Activated T-cell treated with anti-CD3 and anti-CD28 coated beads, Interleukin-2, amount 50 U/mL, for 4 hours (primary cell): ENCODE measurements at places on chromosomes 3 and 15.

DNA sequence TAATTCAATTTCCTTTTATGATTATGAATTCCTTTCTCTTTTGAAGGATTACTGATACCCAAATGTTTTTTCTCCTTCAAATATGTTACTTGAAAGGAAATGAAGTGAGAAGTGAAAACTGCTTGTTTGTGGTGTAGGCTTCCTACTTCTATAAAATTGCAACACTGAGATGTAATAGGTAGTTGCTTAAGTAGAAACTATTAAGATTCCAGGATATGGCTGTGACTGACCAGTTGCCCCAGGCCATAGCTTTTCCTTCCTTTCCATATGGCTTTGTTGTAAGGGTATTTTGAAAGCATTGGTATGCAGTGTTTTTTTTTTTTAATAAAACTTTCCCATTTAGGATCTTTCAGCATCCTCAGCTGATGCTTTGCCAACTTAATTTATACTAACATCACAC, 28.5 kb downstream of the DNAJC13 start:
- DNase-seq, result no peak

DNA sequence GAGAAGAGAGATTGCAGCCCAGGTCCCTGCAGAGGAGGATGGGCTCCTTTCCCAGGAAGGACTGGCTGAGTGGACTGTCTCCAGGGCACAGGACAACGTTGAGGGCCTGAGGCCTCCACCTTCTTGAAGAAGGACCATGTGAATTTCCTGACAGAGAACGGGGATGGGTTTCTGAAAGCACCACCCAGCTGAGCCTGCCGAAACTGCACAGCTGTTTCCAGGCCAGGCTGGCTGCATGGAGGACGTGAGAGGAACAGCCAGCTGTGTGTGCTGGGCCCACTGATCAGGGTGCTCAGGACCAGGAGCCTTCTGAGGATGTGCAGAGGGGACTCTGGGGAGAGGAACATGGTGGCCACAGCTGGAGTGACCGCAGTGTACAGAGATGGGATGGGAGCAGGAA, 39.2 kb downstream of the HMCES start:
- no peak for DNase-seq

- no peak for DNase-seq
Measured at GRCh38 chr15:74978077-74978476, 17.3 kb upstream of the SCAMP5 start.

- DNase-seq, result no peak
Measured at GRCh38 chr3:77376511-77376910, 336.6 kb downstream of the ROBO2 start.

DNA sequence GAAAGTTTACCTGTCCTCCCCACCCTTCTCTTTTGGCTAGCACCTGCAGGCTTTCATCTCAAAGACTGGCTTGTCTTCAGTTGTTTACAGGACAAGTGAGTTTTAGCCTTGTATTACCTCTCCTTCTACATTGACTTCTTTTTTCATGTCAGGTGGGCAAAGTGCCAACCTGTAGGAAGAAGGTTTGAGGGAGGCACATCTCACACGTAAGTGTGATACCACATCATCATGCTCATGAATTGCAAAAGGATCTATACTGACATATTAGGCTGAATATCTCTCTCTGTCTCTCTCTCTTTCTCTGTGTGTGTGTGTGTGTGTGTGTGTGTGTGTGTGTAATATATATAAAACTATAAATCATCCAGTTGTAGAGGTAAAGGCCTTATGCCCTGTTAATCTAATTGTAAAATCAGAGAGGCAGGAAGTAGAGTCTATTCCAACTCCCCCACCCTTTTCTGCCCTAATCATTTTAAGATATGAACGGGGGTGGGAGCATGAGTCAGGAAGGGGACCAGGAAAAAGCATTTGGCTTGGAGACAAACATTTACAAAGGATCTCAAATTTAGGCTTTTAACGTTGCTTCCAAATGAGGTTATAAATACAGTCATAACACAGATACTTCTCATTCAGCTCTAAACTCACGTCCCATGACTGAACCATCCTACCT, 107.0 kb upstream of the PFN2 start:
- DNase-seq, result no peak

- no peak for DNase-seq
Measured at GRCh38 chr3:36697229-36698001, 66.9 kb downstream of the DCLK3 start.

- no peak for DNase-seq
Measured at GRCh38 chr3:126816986-126817777, 113.1 kb downstream of the CHCHD6 start.

GRCh38 chr3:119697394-119697793, 5.4 kb upstream of the CFAP91 start:
- no peak for DNase-seq

- DNase-seq, result no peak
Measured at GRCh38 chr3:7075901-7076300, 215.0 kb downstream of the GRM7 start.

DNA sequence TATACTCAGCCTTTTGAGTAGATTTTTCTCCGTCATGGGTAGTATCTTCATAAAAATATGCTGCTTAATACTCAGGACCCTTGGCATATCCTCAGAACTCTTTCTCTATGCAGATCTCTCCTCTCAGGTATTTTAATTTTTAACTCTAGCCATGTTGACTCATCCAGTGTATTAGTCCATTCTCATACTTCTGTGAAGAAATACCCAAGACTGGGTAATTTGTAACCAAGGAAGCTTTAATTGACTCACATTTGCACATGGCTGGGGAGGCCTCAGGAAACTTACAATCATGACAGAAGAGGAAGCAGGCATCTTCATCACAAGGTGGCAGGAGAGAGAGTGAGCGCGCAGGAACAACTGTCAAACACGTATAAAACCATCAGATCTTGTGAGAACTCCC, 129.3 kb upstream of the CD96 start:
- DNase-seq, result no peak

DNA sequence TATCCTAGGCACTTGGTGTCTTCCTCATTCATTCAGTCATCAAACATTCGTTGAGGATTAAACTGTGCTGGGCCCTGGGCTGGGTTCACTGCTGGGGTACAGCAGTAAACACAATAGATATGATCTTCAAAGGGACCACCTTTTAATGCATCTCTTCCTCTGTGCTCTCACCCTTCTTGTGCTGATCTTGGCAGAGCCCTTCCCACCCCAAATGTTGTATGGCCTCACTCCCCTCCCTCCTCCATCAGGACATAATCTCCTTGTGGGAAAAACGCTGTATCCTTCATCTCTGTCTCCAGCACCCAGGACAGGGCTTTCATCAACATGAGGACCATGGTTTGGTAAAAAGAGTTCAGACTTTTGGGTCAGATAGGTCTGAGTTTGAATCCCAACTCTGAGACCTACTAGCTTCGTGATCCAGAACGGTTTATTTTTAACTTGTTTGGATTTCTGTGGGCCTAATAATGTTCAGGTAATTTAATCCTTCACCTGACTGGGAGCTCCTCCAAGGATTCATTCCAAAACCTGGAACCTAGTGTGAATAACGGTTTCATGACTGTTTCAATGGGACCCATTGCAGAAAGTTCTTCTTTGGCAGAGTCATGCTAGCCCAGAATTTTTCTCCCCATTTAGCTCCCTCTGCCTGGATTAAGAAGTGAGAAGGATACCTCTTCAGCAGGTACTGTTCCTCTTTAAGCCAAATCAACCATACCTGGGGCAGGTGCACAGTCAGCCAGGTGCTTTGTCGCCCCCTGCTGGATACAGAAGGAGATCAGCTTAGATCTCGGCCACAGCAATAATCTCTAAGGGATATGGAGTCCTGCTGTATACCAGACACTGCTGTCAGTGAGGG, 5.2 kb upstream of the WNT7A start:
- peak; percentile 72 for DNase-seq

DNA sequence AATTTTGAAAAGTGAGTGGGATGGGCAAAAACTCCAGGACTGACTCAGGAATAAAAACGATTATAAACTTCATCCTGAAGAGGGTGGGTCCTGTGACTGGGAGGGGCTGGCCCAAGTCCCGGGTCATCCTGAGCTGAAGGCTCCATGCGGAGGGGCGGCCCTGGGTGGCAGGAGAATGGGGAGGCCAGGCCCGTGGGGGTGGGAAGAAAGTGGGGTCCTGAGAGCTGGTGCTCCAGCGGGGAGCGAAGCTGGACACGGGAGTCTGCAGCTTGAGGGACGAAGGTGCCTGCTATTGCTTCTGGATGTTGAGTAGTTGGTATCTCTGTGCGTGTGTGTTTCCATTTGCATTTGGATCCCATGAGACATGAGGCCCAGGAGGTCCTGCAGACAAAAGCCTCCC, 4.7 kb upstream of the OCA2 start:
- DNase-seq, result no peak

GRCh38 chr3:51245867-51246266, 139.2 kb upstream of the MANF start:
- no peak for DNase-seq

- no peak for DNase-seq
Measured at GRCh38 chr3:42012383-42012934, 50.6 kb upstream of the ULK4 start.

- no peak for DNase-seq
Measured at GRCh38 chr3:184730924-184731323, 19.1 kb upstream of the MAGEF1 start.
